ENCODE measurements at places on chromosomes 7 and 10. TPM values are rescaled to one million over a fixed set of nuclear protein-coding genes. Genes with fewer than 3 reads are reported as not detected.

FGFR2 gene
- 0.52 TPM for total RNA-seq

TACC2 gene
- 6.9 TPM for total RNA-seq

SRRM3 gene
- total RNA-seq, result 7.1 TPM

LRRC17 gene
- total RNA-seq, result 455 TPM

ACTR3C gene
- 0.39 TPM for total RNA-seq

DNAJB9 gene
- total RNA-seq, result 61.5 TPM

POP7 gene
- 29.5 TPM for total RNA-seq

TSPAN33 gene
- total RNA-seq, result 1.0 TPM

MALRD1 gene
- 0.08 TPM for total RNA-seq

A1CF gene
- not detected for total RNA-seq

GNB2 gene
- 312 TPM for total RNA-seq

RBP4 gene
- not detected for total RNA-seq

C10orf90 gene
- total RNA-seq, result not detected

MRPS16 gene
- 60.0 TPM for total RNA-seq

PHF14 gene
- total RNA-seq, result 18.9 TPM

SUGCT gene
- 7.4 TPM for total RNA-seq
